ENCODE measurements at places on chromosomes 1 and 21.

DNA sequence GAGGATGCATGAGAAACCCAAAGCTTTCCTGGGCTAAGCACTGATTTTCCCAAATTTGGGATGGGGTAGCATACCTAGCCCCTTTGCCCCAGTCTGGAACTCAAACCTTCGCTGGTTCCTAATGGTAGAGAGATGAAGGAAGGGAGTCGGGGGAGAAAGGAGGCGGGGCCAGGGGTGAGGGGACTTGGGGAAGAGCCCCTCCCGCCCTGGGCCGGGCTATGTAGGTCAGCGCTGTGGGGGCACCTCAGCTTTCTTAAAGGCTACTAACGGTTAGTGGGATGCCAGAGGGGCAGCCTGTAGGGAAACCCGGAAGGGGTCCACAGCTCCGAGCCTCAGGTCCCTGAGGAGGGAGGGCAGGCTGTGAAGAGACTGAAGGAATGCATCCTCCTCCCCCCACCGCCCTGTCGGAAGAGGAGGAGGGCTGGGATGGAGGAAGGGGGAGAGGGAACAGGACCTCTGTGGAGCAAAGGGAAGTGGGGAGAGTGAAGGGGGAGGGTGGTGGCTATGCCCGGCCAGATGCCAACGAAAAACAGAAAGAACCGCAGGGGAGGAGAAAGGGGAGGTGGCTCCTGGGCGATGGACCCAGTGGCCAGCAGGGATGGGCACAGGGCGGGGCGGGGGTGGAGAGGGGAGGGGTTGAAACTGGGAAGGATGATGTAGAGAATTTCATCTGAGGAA is 1.3 kb downstream of the CADM3 start:
- DNase-seq: no peak

- DNase-seq: no peak
Measured at GRCh38 chr1:43729816-43730463, 22.6 kb downstream of the ST3GAL3 start.

DNA sequence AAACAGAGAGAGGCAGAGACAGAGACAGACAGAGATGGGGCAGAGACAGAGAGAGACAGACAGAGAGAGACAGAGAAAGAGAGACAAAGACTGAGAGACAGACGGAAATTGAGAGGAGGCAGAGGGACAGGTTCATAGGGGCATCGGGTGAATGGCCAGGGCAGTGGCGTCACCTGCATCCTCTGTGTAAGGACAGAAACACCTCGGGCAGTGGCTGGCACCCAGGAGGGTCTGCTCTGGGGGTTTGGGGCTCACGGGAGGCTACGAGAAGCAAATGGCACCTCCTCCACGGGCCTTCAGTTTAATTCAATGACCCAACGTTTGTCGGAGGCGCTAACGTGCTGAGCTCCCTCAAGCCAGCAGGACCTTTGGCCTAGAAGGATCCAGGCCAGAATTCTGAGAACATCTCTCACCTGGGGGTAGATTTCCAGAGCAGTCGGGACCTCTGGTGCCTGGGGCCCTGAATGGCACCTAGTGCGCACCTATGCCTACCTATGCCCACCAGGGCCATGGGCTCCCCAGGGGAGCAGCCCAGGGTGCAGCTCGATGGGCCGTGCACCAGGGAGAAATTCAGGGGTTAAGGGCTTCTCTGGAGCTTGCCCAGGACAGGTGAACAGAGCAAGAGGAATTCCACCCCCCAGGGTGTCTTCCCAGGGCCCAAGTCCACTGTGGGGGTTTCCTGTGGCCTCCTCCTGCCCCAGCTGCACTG is 20.6 kb upstream of the PTTG1IP start:
- no peak for DNase-seq

DNA sequence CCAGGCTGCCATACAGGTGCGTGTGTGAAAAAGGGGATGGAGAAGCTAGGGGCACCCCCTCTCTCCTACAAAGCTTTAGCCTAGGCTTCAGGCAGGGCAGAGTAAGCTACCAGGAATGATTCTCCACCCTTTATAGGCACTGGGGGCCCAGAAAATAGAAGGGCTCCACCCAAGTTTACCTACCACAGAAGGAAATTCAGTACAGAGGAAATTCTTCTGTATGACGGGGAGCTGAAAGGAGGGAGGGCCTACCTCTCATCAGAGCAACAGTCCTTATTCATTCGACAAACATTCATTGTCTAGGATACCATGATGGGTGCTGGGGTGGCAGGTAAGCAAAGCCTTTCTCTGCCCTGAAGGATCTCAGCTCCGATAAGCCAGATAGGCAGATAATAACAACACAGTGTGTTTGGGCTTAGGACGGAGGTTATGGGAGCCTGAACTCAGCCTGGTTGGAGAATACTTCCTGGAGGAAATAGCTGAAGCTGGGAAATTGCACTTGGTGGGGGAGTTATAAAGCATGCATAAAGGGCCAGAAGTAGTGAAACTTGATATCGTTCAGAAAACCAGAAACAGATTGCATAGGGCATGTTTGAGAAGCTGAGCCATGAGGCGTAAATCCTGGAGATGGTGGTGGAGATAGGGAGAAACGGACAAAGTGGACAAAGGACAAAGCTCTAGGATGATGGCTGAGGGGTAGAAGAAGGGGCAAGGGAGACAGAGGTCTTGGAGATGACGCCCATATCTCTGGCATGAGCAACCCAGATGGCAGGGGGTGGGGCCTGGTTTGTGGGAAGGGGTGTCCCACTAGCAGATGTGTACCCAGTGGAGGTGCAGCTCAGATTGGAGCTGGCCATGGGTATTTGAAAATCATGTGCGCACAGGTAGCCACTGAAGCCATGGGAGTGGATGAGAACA is 5.3 kb upstream of the P3R3URF start:
- no peak for DNase-seq

- DNase-seq: no peak
Measured at GRCh38 chr1:37250371-37250770, 216.1 kb upstream of the GRIK3 start.

All from activated naive CD8-positive, alpha-beta T cell treated with anti-CD3 and anti-CD28 coated beads, Interleukin-2, amount 50 U/mL, for 16 hours (primary cell).